ENCODE measurements at places on chromosomes 3 and 15.

GRCh38 chr3:88031642-88032077, 27.1 kb downstream of the CGGBP1 start:
- peak; percentile 67 for DNase-seq

GRCh38 chr3:20822251-20822650, 636.2 kb upstream of the SGO1 start:
- no peak for DNase-seq

DNA sequence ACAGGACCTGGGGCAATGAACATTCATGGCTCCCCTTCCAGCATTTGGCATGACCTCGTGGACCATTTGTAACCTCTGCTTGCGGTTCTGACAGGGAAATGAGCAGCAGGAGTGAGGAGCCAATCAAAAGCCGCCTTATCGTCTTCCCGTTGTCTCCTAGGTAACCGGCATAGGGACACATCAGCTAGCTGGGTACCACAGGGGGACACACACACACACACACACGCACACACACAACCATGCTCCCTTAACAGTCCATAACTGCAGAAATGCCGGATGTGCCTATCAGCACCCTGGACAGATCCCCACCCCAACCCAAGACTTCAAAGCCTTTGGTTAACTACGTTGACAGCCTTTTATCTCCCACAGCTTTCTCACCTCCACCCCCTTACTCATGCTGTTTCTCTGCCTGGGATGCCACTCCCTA, 53.4 kb upstream of the CCDC174 start:
- DNase-seq = no peak

GRCh38 chr15:80272987-80273386, 21.0 kb upstream of the CTXND1 start:
- DNase-seq = no peak

DNA sequence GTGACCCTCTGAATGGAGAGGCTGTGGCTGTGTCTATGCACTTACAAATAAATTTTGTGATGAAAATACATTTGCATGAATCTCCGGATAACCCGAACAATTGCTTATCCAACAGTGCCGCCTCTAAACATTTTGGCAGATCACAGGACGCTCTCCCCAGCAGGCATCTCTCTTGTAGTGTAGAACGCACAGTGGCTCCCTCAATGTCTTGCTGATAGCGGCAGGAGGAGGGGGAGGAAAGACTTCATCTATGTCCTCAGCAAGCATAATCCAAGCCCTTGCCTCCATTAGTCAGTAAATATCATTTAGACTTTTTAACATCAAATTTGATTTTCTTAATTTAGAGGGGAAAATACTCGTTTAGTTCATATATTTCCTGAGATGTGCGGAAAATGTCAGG, 318.1 kb upstream of the IGF1R start:
- no peak for DNase-seq

DNA sequence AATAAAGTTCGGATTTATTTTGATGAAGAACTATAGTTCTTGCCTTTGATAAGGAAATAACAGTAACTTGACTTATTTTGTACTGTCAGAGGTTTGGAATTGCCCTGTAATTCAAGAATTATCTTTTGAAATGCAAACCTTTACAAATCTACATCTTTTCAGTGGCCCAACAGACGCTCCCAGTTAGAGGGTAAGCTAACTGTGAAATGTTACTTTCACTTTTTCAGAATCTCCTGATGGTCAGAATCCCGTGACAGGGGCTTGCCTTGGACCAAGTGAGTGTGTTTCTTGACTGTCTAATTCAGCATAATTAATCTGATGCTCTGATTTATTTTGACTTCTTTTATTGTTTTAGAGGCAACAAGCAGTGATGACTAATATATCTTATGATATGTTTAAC, 262.5 kb downstream of the PLOD2 start:
- no peak for DNase-seq

- DNase-seq = no peak
Observed at GRCh38 chr15:63080634-63081250, 38.2 kb downstream of the TPM1 start.

DNA sequence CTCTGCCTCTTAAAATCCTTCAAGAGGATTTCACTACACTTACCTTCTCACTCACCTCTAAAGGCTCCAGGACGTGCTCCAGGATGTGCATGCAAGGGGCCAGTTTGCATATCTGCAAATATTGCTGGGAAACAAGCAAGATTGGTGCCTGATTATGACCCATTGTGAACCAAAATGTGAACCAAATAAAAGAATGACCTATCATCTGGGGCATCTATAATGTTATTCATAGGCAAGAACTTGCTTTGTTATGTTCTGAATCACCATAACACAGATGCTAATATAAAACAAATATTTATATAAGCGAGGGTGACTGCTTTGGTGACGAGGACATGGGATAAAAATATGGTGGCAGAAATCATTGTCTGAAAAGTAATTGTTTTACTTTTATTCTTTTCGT, 5.5 kb downstream of the IL12A start:
- no peak for DNase-seq

GRCh38 chr3:55621648-55622047, 134.5 kb upstream of the WNT5A start:
- DNase-seq = no peak

GRCh38 chr3:114362815-114363214, 69.0 kb downstream of the TIGIT start:
- peak; percentile 13 for DNase-seq

DNA sequence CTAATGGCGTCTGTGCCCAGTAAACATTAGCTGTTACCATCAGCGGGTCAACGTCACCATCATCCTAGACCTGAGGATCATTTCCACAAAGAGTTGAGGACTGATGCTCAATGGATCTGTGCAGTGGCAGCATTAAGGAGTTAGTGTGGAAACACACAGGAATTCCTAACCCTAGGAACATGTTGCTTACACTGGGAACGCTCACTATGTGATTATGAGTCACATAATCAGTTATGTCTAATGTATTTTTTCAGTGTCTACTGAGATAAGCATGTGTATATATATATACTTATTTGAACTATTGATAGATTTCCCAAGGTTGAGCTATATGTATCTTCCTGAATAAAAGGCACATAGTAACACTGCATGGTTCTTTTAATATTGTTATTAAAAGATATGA, 19.0 kb downstream of the ARNT2 start:
- DNase-seq = no peak

- no peak for DNase-seq
Observed at GRCh38 chr15:62413153-62413552, 248.1 kb upstream of the C2CD4B start.

GRCh38 chr15:70439304-70439877, 324.0 kb downstream of the UACA start:
- no peak for DNase-seq

All from B cell (primary cell).